ENCODE measurements at places on chromosomes 6 and 20.

- DNase-seq = peak; percentile 89
These were observed 34.7 kb upstream of the LAMA4 start for GRCh38 chr6:112289038-112289566.

DNA sequence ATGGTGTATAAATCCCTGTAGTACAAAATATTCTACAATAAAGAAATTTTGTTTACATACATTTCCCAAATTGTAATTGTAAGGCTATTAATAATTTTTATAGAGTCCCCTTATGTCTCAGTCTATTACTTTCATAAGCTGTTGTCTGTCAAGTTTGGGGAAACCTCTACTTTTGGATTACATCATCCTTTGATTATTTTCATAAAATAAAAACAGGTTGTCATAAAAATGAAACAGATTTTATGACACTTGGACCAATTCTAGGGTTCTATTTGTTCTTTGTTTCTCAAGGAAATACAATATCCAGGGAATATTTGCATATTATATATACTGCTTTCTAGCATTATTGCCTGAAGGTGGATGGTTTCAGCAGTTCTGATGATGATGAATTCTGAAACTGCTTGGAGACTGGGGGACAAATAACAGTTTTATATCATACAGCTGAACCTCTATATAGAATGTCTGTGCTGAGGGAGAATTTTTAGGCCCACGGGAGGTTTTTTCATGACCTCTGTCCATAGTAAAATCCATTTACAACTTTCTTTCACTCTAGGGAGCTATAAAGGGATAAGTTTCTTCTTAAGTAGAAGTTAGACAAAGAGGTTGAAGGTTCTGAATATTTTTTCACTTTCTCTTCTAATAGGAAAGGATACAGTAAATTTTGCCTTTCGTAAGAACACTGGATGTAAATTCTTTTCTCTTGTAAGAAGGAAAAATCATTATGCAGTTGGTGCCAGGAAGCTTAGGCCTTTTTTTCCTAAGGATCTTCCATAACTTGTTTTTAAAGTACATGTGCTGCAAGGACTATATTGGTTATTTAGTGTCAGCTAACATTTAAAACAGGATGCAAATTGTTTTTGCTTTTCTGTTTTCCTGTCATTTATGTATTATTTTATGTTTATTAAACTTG, 58.0 kb downstream of the CD2AP start:
- no peak for DNase-seq

GRCh38 chr6:44135173-44135758, 7.9 kb downstream of the TMEM63B start:
- DNase-seq = no peak

DNA sequence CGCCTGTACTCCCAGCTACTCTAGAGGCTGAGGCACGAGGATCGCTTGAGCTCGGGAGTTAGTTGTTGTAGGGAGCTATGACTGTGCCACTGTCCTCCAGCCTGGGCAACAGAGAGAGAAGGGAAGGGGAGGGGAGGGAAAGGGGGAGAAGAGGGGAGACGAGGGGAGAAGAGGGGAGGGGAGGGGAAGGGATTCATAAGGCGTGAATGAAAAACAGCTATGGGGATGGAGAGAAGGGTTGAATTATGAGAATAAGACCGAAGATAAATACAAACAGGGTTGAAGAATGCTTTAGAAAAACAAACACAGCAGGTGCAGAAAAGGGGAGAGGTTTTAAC, 106.0 kb downstream of the TRIM27 start:
- no peak for DNase-seq

GRCh38 chr6:120230008-120230407, 880.4 kb upstream of the MAN1A1 start:
- DNase-seq = no peak
